ENCODE measurements at places on chromosomes 13 and 19. TPM values are rescaled to one million over a fixed set of nuclear protein-coding genes. Genes with fewer than 3 reads are reported as not detected.

GRCh38 chr13:88764103-88764502 lies 1092.9 kb downstream of the SLITRK5 start:
- no peak for DNase-seq

GRCh38 chr19:46755077-46755852 lies 9.0 kb upstream of the STRN4 start:
- no peak for DNase-seq

DNA sequence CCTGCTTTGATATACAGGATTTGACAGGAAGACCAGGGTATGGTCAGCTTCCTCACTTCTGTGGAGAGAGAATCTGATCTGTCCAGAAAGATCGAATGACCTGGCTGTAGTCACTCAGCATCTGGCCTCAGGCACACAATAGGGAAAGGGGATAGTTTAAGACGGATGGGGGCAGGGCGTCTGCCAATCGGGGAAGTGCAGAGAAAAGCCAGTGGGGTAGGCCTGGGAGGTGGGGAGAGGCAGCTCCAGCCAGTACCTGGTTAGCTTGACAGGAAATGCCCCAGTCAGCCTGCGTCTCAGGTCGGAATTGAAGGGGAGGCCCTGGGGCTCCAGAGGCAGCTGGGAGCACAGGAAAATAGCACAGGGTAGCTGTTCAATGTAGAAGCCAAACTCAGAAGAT lies 12.4 kb downstream of the ZNF444 start:
- DNase-seq: no peak

- no peak for DNase-seq
These were observed 1161.3 kb downstream of the SLITRK1 start for GRCh38 chr13:82720986-82721385.

GRCh38 chr19:10079031-10079453 lies 7.1 kb upstream of the SHFL start:
- no peak for DNase-seq

- no peak for DNase-seq
These were observed 93.9 kb upstream of the TDRD3 start for GRCh38 chr13:60303166-60303565.

DNA sequence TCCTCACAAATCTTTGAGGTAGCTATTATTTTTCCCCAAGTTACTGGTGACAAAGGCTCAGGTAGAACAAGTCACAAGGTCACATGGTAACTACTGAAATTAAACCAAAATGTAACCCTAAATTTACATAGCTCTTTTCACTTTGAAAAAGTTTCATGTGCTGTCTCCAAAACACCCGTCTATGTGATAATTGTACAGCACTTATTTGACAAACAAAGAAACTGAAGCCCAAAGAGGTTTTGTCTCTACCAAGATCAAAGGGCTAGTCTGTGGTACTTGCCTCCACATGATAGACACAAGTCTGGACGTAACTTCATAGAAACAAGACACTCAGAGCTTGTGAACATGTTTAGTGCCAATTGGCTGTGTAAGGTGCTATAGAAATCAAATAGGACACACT lies 108.3 kb downstream of the SACS start:
- no peak for DNase-seq

GRCh38 chr13:28358708-28359107 lies 136.2 kb downstream of the FLT1 start:
- DNase-seq: no peak

DNA sequence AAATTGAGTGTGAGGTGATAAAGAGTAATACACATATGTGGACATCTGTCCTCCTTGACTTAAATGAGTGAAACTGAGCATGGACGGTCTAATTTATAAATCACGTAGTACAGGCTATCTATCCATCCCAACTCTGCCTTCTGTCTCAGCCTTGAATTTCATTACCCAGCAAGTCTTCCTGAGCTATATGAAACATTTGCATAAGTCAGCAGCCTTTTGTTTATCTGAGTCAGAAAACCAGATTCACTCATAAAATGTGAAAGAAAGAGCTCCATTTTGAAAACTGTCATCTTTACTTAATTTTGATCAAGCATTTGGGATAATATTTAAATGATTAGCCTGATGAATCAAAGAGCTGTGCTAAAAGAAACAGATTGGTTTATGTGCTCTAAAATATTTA lies 197.9 kb downstream of the LHFPL6 start:
- DNase-seq: no peak

GRCh38 chr13:80649274-80649673 lies 308.3 kb upstream of the SPRY2 start:
- DNase-seq: no peak

- DNase-seq: no peak
These were observed 11.9 kb upstream of the C13orf42 start for GRCh38 chr13:51122868-51123566.

- peak; percentile 75 for DNase-seq
These were observed at the start of gene TRPM4 for GRCh38 chr19:49157445-49158224. Gene TRPM4 (plus strand): TSS chr19:49157792. CDS start chr19:49157867, 75 bp downstream.

DNA sequence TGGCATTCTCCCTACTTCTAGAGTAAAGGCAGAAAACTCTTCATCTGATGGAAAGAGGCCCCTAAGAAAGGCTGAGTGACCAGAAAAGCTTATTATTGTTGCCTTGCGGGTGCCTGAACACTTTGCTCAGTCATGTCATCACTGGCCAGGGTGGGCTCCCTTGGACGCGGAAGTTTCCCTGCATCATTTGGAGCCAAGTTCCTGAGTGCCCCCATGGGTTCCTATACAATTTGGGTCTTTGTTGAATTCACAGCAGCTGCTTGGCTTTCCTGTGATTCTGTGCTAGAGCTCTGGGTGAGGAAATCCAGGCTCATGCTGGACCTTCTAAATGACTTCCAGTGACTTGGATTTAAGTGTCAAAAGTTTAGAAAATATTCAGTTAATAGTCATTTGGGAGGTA lies 232.9 kb downstream of the LHFPL6 start:
- DNase-seq: no peak

The PRTN3 gene
- 0.72 TPM for total RNA-seq

The OR10H1 gene
- not detected for total RNA-seq

The MRPL34 gene
- total RNA-seq: 48.0 TPM
